ENCODE measurements at places on chromosomes 3 and 15.

- no peak for DNase-seq
These were observed 64.5 kb downstream of the GRIP2 start for GRCh38 chr3:14475621-14476020.

DNA sequence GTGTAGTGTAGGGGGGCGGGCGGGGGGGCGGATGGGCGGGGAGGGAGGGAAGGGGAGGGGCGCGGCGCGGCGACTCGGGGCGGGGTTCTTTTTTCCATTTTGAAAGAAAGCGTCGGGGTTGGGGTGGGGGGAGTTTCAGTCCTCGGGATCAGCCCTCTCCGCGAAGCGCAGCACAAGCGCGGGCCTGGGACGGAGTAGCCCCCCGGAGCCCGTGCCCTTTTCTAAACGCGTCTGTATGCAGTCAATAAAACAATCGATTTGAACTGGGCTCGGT lies 6.1 kb downstream of the ISLR2 start:
- no peak for DNase-seq

GRCh38 chr3:151557068-151557840 lies 96.4 kb upstream of the IGSF10 start:
- no peak for DNase-seq

- no peak for DNase-seq
These were observed 9.8 kb downstream of the PLEKHO2 start for GRCh38 chr15:64851503-64851840.

DNA sequence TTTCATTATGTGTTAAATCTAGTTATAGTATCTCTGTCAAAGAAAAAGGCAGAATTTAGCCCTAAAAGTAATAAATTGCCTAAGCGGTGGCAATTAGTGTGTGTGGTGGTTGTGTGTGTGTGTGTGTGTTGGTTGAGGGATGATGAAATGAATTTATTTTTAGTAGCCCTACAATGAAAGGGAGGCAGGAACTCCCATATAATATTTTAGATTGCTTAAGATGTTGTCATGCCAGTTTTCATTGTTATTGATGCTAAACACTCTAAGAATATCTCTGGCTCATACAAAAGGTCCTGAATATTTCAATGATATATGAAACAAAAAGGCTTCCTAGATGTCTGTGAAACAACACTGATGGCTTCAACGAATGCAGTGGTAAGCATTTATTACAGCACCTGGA lies 140.6 kb upstream of the TBC1D5 start:
- no peak for DNase-seq

DNA sequence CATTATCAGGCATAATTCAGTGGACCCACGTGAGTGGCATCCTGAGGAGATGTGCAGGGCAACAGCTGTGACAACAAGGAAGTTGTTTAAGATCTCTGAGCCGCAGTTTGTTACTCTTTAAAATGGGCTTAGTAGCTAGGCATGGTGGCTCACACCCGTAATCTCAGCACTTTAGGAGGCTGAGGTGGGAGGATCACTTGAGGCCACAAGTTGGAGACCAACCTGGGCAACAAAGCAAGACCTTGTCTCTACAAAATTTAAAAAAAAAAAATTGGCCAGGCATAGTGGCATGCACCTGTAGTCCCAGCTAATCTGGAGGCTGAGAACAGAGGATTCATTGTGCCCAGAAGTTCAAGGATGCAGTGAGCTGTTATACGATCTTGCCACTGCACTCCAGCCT lies 12.2 kb downstream of the SUCLG2 start:
- DNase-seq: no peak

All from NCI-H2081 (cell line).